Natural killer cell (primary cell): ENCODE measurements at places on chromosomes 13 and 19. TPM values are rescaled to one million over a fixed set of nuclear protein-coding genes. Genes with fewer than 3 reads are reported as not detected.

Gene LGALS7B
- not detected for total RNA-seq

Gene TBCB
- total RNA-seq: 180 TPM

- no peak overlapping the region for H3K27ac ChIP-seq
- H3K36me3 ChIP-seq: no peaks in the 10 kb centered on the region
- DNase-seq: no peak
- no peaks in the 10 kb centered on the region for H3K27me3 ChIP-seq
- H3K4me1 ChIP-seq: no peaks in the 10 kb centered on the region
These were observed 338.8 kb upstream of the DACH1 start for GRCh38 chr13:72205773-72206172.

Gene HIF3A
- total RNA-seq: not detected

GRCh38 chr13:103931331-103931845 lies 865.2 kb upstream of the SLC10A2 start:
- H3K27me3 ChIP-seq: no peaks in the 10 kb centered on the region
- no peak overlapping the region for H3K4me3 ChIP-seq
- H3K4me1 ChIP-seq: no peaks in the 10 kb centered on the region
- H3K36me3 ChIP-seq: no peaks in the 10 kb centered on the region
- no peak overlapping the region for H3K27ac ChIP-seq

- no peak for DNase-seq
- H3K27ac ChIP-seq: no peak overlapping the region
- peaks cover 15% of the 10 kb centered on the region for H3K4me1 ChIP-seq
- H3K36me3 ChIP-seq: peaks cover 6% of the 10 kb centered on the region
These were observed 6.8 kb downstream of the ZNF564 start for GRCh38 chr19:12544401-12544876.

Gene POLD1
- total RNA-seq: 32.0 TPM

- H3K4me1 ChIP-seq: no peaks in the 10 kb centered on the region
- no peak overlapping the region for H3K4me3 ChIP-seq
- H3K27ac ChIP-seq: no peak overlapping the region
- DNase-seq: no peak
- no peaks in the 10 kb centered on the region for H3K27me3 ChIP-seq
These were observed 2506.4 kb downstream of the PCDH9 start for GRCh38 chr13:64723724-64724123.

Gene CYSLTR2
- 5.3 TPM for total RNA-seq

- H3K36me3 ChIP-seq: no peaks in the 10 kb centered on the region
- no peaks in the 10 kb centered on the region for H3K27me3 ChIP-seq
- no peak overlapping the region for H3K4me3 ChIP-seq
- no peak for DNase-seq
These were observed 21.9 kb downstream of the ZNF763 start for GRCh38 chr19:11986754-11987153.

Gene PCDH20
- total RNA-seq: not detected

DNA sequence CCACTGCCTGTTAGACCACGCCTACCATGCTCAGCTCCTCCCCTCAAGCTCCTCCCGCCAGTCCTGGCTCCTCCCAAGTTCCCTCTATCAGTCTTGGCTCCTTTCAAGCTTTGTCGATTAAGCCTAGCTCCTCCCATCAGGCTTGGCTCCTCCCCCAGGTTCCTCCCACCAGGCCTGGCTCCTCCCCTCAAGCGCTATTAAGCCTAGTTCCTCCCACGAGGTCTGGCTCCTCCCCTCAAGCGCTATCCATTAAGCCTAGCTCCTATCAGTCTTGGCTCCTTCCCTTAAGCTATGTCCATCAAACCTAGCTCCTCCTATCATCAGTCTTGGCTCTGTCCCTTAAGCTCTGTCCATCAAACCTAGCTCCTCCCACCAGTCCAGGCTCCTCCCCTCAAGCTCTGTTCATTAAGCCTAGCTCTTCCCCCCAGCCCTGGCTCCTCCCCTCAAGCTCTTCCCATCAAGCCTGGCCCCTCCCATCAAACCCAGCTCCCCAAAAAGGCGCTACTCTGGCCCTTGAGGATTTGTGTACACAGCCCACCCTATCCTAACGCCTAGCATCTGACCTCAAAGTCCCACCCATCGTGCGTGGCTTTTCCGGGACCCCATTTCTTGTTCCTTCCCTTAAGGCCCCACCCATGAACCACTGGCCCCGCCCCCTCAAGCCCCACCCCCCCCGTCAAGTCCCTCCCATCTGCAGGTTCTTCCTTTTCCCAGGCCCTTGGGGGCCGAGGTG lies 10.0 kb downstream of the CAMSAP3 start:
- DNase-seq: no peak
- no peak overlapping the region for H3K27ac ChIP-seq

DNA sequence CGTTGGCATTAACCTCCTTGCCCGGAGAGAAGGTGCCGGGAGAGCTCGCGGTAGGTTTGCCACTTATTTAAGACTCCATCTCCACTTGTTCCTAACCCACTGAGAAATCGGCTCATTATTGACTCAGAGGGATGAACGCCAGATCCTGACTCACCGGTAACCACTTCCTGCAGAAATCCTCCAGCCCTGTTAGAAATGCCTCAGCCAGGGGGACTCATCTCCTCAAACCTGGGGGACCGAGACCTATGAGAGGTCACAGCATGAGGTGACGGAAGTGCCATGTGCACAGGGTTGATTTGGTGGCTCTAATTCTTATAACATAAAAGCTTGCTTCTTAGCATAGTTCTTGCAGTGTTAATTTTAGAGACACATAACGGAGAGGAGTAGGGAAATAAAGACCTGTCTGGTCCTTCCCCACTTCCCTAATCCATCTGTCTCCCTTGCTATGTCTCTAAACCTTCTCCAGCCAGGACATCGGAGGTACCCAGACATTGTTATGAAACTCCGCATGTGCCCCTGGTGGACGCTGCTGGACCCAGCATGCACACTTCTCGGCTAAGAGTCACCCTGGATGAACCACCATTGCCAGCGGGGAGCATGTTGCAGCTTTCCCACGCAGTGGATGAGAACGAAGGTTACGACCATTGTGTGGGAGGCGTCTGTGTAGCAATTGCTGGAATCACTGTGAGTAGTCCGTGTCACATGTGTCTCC lies 158.9 kb downstream of the EFNB2 start:
- no peak overlapping the region for H3K4me3 ChIP-seq
- no peaks in the 10 kb centered on the region for H3K4me1 ChIP-seq
- DNase-seq: no peak
- no peaks in the 10 kb centered on the region for H3K36me3 ChIP-seq
- H3K27ac ChIP-seq: no peak overlapping the region

Gene LILRB4
- 1.5 TPM for total RNA-seq

Gene ZNF600
- total RNA-seq: 157 TPM
